ENCODE measurements at places on chromosomes 16 and 17.
A peak's percentile ranks its signal among the peaks of the same experiment; 100 is the strongest.

DNA sequence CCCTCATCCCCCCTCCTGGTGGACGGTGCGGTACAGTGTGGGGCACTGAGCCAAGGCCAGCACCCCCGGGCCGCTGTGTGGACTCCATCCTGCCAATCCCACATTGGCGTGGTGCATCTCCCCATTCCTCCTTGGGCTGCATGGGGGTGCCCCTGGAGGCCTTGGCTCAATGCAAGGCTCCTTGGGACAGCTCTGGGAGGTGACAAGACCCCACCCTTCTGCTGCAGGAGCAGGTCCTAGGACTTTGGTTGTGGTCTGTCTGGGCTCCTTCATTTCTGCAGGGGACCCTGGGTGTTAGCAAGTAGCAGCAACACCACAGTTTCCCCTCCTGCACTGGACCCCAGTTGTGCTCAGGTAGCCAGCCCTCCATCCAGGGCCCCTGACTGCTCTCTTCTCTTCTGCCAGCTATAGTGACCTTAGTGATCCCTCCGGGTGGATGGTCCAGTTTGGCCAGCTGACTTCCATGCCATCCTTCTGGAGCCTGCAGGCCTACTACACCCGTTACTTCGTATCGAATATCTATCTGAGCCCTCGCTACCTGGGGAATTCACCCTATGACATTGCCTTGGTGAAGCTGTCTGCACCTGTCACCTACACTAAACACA lies 1.3 kb downstream of the PRSS21 start:
- no peak for DNase-seq

DNA sequence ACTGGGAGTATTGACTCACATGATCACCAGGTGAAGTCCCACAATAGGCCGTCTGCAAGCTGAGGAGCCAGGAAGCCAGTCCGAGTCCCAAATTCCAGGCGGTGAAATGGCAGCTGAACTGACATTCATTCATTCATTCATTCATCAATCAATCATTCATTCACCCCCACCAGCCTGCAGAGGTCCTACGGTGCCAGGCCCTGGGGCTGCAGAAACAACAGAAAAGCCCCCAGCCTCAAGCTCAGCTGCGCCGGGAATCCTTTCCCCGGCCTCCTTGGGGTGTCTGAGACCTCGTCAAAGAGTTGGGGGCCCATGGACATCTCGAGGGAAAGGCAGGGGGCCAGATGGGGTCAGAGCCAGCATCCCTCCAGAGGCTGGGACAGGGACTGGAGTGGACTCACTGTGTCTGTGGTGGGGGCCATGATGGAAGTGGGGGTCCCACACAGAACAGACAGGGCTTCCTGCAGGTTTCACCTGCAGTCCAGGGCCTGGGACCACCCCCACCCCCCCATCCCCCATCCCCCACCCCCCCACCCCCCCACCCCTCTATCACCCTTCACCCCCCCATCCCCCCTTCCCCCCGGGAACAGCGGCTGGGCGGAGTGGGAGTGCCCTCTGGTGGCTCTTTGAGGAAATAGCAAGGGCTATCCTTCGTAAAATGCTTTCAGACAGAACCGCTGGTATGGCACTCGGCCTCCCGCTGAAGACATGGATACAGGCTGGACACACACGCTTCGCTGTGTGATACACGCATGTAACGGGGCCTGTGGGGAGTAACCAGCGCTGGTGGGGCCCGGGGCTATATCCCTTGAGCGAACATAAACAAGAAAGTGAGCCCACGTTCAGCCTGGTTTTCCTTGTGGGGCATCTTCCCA lies 8.5 kb upstream of the ZC3H18 start:
- DNase-seq, result peak; percentile 43

DNA sequence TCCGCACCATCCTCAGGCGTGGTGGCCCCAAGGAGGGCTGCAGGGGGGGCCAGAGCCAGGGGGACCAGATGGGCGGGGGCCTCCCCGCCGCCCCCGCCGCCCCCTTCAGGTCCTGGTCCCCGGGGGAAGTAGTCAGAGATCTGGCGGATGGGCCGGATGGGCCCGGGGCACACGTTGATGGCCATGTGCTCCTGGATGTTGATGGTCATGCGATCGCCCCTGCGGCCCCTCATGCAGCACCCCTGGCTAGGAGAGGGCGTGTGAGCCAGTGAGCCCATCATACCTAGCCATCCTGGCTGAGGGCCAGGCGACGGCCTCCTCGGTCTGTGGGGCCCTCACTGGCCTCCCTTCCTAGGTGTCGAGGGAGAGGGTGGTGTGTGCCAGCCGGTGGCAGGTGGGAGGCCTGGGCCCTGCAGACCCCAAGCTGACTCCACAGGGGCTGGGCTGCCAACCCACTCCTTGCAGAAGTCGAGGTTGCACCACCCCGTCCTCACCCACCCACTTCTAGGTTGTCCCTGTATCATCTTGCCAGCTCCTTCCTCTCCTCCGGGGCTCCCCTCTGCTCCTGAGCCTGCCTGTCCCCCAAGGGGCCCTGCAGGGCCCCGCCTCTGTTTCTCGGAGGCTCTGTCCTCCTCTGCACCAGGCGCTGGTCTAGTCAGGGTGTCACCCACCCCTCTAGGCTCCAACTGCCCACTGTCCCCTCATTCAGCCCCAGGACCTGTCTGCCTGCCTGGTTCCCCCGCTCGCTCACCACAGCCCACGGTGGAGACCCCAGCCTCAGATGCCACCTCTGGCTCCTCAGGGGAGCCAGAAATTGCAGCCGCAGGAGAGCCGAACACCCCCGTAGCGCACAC lies 610 bp downstream of the DOC2A start:
- DNase-seq, result no peak

GRCh38 chr17:19531780-19532501 lies 1.7 kb upstream of the SLC47A1 start:
- DNase-seq, result no peak

GRCh38 chr16:11100239-11100750 lies 155.7 kb downstream of the SOCS1 start:
- peak; percentile 10 for DNase-seq

DNA sequence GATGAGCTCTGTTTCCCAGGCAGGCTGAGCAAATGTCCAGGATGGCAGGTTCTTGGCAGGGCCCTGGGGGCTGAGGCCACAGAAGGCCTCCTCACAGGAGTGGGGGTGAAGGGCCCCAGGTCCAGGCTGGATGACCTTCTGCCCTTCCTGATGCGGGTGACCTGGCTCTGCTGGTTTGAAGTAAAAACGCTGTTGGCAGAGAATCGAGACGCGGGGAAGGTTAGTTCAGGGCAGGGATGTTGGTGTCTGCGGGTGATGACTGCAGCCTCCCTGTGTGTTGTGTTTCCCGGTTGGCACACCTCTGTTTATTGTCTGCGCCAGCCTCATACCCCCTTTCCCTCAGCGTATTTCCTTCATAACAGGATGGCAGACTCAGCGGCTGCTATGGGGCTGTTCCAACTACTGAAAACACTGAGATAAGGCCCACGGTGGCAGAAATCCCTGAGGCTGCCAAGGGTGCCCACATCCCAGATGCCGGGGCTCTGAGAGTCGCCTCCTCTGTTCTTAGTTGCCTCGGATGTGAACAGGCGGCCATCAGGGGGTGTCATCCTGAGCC lies 104.6 kb downstream of the METRNL start:
- DNase-seq, result no peak

DNA sequence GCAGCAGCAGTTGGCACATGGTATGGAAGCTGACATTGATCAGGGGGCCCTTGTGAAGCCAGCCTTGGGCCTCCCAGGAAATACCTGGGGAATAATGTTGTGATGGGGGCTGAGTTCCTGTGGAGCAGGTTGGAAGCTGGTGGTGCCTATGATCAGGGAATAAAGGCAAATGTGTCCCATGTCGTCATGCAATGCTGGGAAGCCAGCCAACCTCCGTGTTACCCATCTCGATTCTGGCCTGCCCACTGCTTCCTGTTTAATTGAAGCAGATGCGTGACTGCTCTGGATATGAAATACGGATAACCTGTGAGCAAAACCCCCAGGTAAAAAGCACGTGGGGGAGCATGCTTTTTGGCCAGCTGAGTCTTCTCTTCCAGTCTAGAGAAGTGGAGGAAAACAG lies 580.4 kb upstream of the HSBP1 start:
- no peak for DNase-seq

GRCh38 chr17:49853470-49854015 lies 5.7 kb upstream of the TAC4 start:
- no peak for DNase-seq

DNA sequence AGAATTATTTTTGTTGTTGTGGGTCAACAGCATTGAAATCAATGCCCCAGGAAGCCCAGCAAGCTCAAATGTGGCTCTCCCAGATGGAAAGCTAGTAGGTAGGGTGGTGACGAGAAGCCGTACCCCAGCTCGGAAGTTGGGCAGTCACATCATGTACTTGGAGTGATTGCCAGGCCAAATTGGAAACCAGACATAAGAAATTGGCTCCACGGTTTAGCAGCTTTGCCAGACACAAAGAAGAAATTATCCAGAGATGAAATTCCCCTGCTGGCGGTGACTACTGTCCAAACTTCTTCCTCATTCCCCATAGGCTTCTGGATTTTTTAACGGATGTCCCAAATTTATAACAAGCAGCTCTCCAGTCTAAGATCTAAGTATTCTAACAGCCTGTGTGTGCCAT lies 95.9 kb downstream of the OR1D5 start:
- DNase-seq, result no peak

GRCh38 chr17:5552841-5553240 lies 31.5 kb downstream of the NLRP1 start:
- DNase-seq, result no peak

DNA sequence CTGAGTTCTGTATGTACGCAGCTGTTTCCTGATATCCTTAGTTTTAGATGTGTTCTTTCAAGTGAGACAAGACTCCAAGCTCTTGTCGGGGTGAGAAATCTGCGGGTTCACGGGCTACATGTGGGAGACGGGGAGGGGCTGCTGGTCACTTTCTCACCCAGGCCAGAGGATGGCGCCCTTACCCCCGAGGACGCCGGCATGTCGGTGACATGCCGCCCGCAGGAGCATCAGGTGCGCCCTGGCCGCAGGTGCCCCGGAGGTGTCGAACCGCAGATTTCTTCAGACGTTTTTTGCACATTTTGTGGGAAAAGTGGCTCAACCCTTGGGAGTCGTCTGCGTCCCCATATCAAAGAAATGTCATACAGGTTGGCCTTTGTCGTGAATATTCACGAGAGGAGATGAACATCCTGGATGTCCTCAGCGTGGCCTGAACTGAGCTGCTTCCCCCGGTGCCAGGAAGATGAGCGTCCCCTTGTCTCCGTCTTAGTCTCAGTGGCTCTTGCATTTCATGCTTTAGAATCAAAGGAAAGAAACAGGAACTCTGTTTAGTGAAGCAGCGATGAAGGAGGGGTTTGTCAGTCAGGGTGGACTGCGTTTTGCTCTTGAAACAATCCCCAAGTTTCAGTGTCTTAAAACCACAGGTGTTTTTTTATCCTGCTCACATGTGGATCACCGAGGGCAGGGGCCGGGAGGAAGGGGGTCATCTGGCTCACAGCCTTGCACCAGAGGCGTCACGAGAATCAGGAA lies 75.4 kb upstream of the ZNF750 start:
- no peak for DNase-seq

DNA sequence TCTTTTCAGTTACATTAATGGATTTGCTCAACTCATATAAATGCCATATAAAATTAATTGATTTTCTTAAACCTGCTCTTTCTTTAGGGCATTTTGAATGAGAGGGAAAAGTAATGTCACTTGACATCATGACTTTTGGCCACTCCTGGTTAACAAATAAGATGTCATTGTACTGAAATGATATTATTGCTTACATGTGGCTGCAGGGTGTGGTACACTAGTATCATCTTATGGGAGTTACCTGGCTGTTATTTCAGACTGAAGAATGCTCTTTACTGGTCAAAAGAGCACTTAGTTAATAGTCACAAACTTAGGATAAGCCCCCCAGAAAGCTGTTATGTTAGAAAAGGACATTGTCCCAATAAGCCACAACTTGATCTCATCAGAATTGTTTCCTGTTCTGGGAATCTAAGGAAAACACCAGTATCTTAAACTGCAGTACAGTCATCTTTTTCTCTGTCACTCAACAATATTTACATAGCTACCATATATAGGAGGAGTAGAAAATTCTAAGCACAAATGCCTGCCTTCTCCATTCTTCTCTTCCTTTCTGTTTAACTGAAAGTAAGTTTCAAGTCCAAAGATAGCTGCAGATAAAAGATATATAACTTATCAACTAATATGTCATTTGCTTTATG lies 53.9 kb upstream of the MRC2 start:
- DNase-seq, result no peak

DNA sequence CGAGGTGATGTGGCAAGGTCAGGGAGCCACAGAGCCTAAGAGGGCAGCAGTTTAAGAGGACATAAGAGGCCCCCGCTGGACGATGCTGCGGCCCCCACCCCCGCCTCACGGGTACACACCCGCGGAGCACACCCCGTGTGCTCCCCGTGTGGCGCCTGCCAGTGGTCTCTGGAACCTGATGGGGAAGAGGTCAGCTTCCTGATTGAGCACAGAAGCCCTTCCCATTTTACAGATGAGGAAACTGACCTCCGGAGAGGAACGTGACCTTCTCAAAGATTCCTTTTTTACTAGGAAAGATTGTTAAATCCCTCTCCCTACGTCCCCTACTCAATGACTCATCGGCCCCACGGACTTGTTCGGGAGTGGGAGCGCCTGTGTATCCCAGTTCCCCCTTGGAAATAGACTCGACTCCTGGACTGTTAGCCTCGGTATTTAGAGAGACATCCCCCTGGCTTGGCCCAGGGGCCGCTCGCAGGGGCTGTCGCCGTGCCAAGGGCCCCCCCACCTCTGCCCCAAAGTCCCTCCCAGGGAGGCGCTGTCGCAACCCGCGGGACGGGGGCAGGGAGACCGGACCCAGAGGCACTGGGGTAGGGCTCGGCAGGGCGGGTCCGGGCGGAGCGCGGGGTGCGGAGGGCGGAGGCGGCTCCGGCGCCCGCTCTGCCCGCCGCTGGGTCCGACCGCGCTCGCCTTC lies at the start of gene ABCC3:
Gene ABCC3, plus strand, starts transcription at position 658 of the 691 bp plus-strand sequence. CDS start 56 bp downstream, outside the sequence.
- no peak for DNase-seq

DNA sequence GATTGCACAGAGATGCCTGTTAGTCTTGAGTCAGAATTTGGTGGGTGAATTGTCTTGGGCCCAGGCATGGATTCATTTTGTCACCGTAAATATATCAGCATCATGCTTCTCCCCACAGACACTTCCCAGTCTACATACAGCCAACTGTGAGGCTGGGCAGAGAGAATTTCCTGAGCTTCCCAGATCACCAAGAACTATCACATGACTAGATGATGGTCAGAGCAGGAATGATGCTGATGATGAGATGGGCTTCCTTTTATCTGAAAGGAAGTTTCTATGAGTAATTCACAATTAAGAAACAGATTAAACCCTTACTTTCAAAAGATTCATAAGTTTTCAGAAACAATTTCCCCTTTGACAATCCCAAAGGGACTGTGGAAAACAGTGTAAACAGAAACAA lies 323 bp upstream of the KRTAP9-9 start:
- no peak for DNase-seq

All from hypothalamus (tissue), 51 donors.